ENCODE measurements at places on chromosomes 1 and 21. TPM values are rescaled to one million over a fixed set of nuclear protein-coding genes. Genes with fewer than 3 reads are reported as not detected.

Gene KIF17
- 1.2 TPM for total RNA-seq

Gene POU3F1
- total RNA-seq: not detected

Gene TMPRSS15
- total RNA-seq: not detected

Gene S100A7A
- total RNA-seq: not detected

Gene PLCH2
- 0.19 TPM for total RNA-seq
